ENCODE measurements at places on chromosomes 4 and X. TPM values are rescaled to one million over a fixed set of nuclear protein-coding genes. Genes with fewer than 3 reads are reported as not detected.

Gene NXF2
- not detected for total RNA-seq

Gene RGN
- 2.4 TPM for total RNA-seq

Gene FGD1
- 11.9 TPM for total RNA-seq

Gene AFAP1
- 83.9 TPM for total RNA-seq

Gene RIPPLY1
- not detected for total RNA-seq

Gene ASB5
- total RNA-seq, result 0.09 TPM

Gene SUPT20HL1
- total RNA-seq, result not detected

Gene MAGEA8
- total RNA-seq, result not detected

Gene SLC16A2
- 28.5 TPM for total RNA-seq

Gene DCHS2
- not detected for total RNA-seq

Gene CCDC149
- total RNA-seq, result 18.3 TPM

Gene SRPX2
- 26.8 TPM for total RNA-seq

Gene HSFX2
- 0.36 TPM for total RNA-seq

Gene SPANXN3
- total RNA-seq, result not detected

Gene ZC4H2
- total RNA-seq, result 7.5 TPM
